ENCODE measurements at places on chromosomes 3 and 15. TPM values are rescaled to one million over a fixed set of nuclear protein-coding genes. Genes with fewer than 3 reads are reported as not detected.

The CHRM5 gene
- under 0.01 TPM for total RNA-seq

The MAPK6 gene
- total RNA-seq: 60.6 TPM

The NKIRAS1 gene
- total RNA-seq: 6.8 TPM

- DNase-seq: no peak
Observed at GRCh38 chr3:19151171-19151570, 2.9 kb downstream of the KCNH8 start.

The MNS1 gene
- total RNA-seq: 0.36 TPM

All from IMR-90 (cell line).